ENCODE measurements at places on chromosomes 3 and 15.

GRCh38 chr3:127817406-127817841 is 4.9 kb downstream of the MGLL start:
- no peak for DNase-seq

DNA sequence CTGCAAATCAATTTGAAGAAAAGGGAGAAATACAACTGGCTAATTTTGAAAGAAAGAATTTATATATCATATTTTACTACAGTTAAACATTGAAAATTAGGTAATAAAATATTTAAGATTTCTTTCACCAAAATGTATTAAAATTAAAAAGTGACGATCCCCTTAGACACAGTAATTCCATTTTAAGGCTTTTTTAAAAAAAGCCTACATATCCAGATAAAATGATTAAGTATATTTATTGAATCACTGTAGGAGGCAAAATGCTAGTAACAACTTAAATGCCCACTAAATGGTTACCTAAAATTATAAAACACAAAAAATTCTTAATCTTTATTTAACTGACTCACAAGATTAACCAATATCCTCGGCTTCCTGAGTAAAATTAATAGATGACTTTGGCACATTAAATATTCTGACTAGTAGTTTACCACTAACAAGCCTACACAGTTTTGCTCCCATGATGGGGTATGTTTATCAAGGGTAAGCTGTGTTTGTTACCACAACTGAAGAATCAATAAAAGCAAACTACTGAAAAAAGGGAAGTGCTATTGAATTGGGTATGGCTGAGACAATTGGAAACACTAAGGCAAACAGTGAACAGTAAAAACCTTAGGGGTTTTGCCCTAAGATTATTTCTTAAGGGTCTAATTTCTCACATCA is 28.4 kb downstream of the ANKRD28 start:
- DNase-seq: no peak

DNA sequence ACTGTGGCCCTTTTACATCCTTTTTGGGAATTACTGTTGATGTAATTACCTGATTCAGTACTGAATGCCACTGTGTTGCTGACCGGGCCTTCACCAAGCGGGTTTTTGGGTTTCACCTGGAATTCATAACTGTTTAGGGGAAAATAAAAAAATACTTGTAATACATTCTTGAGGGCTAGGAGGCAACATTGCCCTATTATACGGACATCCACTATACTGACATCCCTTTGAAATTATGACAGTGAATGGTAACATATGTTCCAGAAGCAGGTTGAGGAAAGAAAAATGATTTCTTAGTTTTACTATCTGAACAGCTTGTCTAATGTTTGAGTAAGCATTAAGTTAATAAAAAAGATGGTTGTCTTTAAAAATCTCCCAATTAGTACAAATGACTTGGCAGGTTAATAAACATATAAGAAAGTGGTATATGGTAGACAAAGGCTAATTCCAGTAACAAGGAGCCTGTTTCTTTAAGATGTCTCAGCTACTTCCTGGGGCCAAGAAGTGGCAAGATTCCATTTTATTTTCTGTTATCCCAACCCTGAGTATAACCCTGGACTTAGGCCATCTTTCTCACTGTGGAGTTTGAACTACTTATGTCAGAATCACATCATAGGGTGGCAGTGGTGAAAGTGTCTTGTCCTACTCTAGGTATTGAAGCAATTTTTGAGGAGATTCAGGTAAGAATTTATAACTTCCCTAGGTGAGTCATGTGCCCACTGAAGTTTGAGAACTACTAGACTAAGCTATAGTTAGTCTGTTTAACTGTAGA is 45.5 kb downstream of the TFG start:
- DNase-seq: no peak

DNA sequence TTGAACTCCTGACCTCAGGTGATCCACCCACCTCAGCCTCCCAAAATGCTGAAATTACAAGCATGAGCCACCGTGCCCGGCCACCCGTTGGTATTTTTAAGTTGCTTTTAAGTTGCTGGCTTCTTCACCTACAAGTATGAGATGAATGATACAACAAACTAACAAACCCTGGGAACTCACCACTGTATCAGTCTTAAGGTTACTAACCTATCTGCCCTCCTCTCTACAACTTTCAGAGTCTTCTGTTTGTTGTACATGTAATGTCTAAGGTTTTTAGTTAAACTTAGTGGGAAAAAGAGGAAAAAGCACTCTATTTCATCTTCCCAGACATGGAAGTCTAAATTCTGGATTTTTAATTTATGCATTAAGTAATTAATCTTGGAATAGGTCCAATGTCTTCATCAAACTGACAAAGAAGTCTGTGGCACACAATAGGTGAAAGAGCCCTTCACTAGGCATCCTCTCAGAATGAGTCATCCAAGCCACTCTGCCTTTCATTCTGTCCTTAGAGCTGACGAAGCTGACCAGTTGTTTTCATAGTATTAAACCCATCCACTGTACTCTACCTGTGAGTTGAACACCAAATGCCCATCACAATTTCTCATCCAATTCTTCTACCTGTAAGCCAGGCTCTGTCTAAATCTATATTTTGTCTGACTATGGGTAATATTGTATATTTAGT is 936.1 kb downstream of the TUSC7 start:
- no peak for DNase-seq

- no peak for DNase-seq
Observed at GRCh38 chr3:97662762-97663161, 101.8 kb upstream of the ARL6 start.

- DNase-seq: no peak
Observed at GRCh38 chr15:41969851-41970431, 2.4 kb downstream of the EHD4 start.

DNA sequence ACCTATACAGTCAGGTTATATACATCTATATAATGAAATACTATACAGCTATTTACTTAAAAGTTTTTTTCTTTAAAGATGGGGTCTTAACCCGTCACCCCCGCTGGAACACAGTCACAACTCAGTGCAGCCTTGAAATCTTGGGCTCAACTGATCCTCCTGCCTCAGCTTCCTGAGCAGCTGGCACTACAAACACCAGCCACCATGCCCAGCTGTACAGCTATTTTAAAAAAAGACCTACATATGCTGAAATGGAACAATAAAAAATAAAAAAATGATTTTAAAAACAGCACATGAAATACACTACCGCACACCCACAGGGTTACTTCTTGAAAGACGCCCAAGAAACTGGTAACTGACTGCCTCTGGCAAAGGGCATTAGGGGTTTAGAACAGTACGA is 3.8 kb downstream of the NCBP2 start:
- no peak for DNase-seq

DNA sequence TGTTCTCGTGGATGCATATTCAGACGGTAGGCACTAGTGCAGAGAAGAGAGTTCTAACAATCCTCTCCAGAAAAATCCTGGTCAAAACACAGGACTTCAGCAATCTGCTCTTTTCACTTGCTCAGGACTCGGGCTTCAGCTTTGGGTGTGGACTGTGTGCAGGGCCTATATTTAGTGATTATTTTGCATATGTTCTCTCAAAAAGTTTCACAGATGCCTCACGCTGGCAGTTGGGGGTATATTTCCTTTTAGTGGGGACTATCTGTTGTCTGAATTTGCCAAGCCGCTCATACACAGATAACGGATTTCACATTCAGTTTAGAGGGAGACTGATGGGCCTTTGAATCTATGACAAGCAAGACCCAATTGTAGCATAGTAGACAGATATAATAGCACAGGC is 54.4 kb upstream of the LRRN1 start:
- DNase-seq: no peak

Measured in stimulated activated CD8-positive, alpha-beta memory T cell treated with anti-CD3 and anti-CD28 coated beads, Interleukin-7, amount 100 ng/mL, for 4 hours (primary cell).